ENCODE measurements at places on chromosomes 13 and 19.
A peak's percentile ranks its signal among the peaks of the same experiment; 100 is the strongest.

- H3K27ac ChIP-seq: no peak overlapping the region
- H3K27me3 ChIP-seq: peaks cover 6% of the 10 kb centered on the region
- H3K36me3 ChIP-seq: no peaks in the 10 kb centered on the region
- peaks cover 27% of the 10 kb centered on the region for H3K4me1 ChIP-seq
Measured at GRCh38 chr19:41937525-41938468, 9.5 kb upstream of the ERFL start.

DNA sequence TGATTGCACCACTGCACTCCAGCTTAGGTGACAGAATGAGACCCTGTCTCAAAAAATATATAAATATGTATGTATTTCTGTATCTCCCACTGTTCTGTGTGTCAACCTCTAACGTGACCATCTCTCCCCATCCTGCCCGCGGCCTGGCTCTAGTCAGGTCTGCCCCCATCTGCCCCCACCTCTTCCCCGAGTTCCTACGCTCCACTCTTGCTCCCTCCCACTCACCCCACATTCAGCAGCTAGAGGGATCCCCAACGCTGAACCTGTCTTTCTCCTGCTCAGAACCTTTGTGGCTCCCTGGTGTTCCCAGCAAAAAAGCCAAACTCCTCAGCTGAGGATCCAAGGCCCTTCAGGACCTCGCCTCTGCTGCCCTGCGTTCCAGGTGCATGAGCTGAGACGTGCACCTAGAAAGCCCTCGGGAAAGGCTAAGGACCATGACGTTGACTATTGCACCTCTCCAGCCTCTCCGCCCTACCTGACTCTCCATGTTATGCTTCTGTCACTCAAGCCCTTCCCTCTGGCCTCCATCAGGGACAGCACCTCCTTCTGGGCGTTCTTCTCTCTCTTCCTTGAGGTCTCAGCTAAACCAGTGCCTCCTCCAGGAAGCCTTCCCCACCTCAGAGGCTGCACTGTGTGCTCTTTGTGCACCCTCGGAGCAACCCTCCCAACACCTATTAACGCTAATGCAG, 18.1 kb downstream of the AKT2 start:
- no peak overlapping the region for H3K4me3 ChIP-seq
- no peaks in the 10 kb centered on the region for H3K27me3 ChIP-seq
- H3K36me3 ChIP-seq: peaks cover 41% of the 10 kb centered on the region
- no peak for DNase-seq
- H3K27ac ChIP-seq: no peak overlapping the region

DNA sequence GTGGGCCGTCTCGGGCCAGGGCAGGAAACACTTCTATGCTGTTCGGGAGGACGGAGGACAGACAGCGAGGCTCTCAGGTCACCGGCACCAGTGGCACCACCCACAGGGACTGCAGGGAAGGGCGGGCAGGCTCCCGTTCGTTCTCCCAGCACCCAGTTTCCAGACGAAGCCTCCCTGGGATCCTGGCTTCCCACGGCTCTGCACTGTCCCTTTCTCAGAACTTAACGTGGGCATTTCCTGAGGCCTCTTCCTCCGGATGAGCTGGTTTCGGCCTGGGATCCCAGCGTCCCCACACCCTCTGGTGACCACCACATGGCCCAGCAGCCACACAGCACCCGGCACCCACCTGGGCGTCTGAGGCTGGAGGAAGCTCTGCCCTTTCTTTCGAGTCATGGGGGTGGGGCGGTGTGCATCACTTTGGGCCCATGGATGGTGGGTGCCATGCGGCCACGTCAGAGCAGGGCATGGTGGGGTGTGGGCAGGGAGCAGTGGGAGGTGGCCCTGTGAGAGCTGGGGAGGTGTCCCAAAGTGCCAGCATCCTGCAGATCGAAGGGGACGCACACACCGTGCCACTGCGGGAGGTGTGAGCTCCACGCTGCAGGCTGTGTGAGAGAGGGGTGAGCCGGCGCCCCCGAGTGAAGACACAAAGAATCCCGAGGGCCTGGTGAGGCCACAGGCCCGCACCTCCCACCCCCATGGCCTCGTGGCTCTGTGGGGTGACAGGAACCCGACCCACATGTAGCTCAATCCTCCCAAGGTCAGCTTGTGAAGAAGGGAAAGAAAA, 38.7 kb upstream of the GRTP1 start:
- H3K27ac ChIP-seq: no peak overlapping the region
- H3K27me3 ChIP-seq: no peaks in the 10 kb centered on the region
- no peak overlapping the region for H3K4me3 ChIP-seq

DNA sequence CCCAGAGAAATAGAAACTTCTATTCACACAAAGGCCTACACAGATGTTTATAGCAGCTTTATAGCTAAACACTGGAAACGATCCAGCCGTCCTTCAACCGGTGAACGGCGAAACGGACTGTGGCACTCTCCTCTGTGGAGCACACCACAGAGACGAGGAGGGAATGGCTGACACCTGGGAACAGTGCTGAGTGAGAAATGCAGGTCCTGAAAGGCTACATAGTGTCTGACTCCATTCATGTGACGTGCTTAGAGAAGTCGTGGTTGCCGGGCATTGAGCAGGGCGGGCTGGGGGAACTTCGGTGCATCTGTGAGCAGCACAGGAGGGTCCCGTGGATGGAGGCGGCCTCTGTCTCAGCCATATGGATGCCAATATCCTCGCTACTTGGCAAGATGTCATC, 3.1 kb upstream of the GRK1 start:
- H3K27me3 ChIP-seq: no peaks in the 10 kb centered on the region
- no peak for DNase-seq
- no peak overlapping the region for H3K27ac ChIP-seq
- H3K4me1 ChIP-seq: no peaks in the 10 kb centered on the region

GRCh38 chr13:113731192-113732175, 27.5 kb upstream of the TMEM255B start:
- H3K27me3 ChIP-seq: peaks cover 48% of the 10 kb centered on the region
- no peak for DNase-seq
- H3K27ac ChIP-seq: no peak overlapping the region

- no peaks in the 10 kb centered on the region for H3K36me3 ChIP-seq
- H3K4me1 ChIP-seq: no peaks in the 10 kb centered on the region
- H3K4me3 ChIP-seq: no peak overlapping the region
Measured at GRCh38 chr13:97559981-97560380, 126.0 kb downstream of the RAP2A start.

DNA sequence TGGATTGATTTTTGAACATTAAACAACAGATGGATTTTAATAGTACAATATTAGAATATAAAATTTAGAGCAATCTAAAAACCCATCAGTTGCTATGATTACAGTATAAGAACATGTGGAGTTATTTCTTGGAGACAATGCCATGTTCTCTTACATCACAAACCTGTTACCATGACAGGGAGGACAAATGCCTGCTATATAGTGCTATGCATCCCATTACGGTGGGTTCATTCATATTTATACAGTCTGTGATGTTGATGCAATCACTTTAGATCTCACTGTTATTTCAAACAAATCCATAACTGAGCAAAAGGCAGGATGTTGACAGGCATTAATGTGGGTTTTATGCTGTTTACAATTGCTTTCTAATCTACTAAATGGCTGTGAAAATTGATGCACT, 467.5 kb downstream of the DIAPH3 start:
- H3K27me3 ChIP-seq: no peaks in the 10 kb centered on the region
- DNase-seq: no peak
- no peak overlapping the region for H3K4me3 ChIP-seq
- H3K36me3 ChIP-seq: no peaks in the 10 kb centered on the region
- no peaks in the 10 kb centered on the region for H3K4me1 ChIP-seq

- no peak overlapping the region for H3K4me3 ChIP-seq
- H3K27ac ChIP-seq: no peak overlapping the region
- no peak for DNase-seq
Measured at GRCh38 chr13:74661851-74662250, 527.6 kb upstream of the KLF12 start.

GRCh38 chr13:107866032-107866940, 349.1 kb downstream of the LIG4 start:
- no peak for DNase-seq
- H3K4me3 ChIP-seq: no peak overlapping the region
- peaks cover 7% of the 10 kb centered on the region for H3K4me1 ChIP-seq
- no peaks in the 10 kb centered on the region for H3K36me3 ChIP-seq
- H3K27ac ChIP-seq: no peak overlapping the region

DNA sequence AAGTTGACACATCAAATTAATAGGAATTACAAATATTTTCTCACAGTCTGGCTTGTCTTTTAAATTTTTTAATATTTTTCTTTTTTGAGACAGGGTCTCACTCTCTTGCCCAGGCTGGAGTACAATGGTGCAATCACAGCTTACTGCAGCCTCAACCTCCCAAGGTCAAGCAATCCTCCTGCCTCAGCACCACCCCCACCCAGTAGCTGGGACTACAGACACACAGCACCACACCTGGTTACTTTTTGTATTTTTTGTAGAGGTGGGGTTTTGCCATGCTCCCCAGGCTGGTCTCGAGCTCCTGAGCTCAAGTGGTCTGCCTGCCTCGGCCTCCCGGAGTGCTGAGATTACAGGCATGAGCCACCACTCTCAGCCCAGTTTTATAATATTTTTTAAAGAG, 72.0 kb downstream of the SPATA13 start:
- no peak for DNase-seq
- no peaks in the 10 kb centered on the region for H3K27me3 ChIP-seq
- H3K27ac ChIP-seq: no peak overlapping the region

- no peak for DNase-seq
- no peak overlapping the region for H3K4me3 ChIP-seq
- no peak overlapping the region for H3K27ac ChIP-seq
- H3K36me3 ChIP-seq: peaks cover 100% of the 10 kb centered on the region
Measured at GRCh38 chr19:38709671-38710415, 34.4 kb downstream of the CAPN12 start.

DNA sequence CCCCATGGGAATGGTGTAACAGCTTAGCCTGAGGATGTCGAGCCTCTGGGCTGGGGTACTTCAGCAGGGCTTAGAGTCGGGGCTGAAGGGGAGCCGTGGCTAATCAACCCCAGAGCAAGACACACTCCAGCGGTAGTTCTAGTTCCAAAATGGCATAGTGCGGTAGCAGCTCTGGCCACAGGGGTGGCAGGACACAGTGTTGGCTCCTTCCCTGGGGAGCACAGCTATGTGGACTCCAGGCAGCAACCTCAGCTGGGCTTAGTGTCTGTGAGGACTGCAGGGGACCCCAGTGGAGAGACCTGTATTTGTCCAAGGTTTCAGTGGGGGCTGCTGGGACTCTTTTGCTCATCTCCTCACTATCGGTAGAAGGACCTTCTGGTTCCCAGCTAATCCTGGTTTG, 70.8 kb upstream of the PCDH20 start:
- H3K36me3 ChIP-seq: no peaks in the 10 kb centered on the region
- H3K4me3 ChIP-seq: no peak overlapping the region
- no peak for DNase-seq
- no peak overlapping the region for H3K27ac ChIP-seq
- H3K27me3 ChIP-seq: no peaks in the 10 kb centered on the region

DNA sequence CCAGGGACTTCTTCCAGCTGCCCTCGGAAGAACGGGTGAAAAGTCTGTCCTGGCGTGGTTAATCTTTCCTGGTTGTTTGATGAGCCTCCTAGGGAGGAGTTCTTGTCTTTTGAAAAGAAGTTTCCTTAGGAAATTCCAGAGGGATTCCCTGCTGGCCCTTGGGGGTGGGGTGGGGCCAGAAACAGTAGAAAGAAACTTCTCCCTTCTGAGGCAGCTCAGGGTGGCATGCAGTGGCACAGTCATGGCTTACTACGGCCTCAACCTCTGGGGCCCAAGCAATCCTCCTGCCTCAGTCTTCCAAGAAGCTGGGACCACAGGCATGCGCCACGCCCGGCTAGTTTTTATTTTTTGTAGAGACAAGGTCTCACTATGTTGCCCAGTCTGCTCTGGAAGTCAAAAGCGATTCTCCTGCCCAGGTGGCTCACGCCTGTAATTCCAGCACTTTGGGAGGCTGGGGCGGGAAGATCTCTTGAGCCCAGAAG, 1.5 kb downstream of the ZNF101 start:
- peak overlapping the region; percentile 90 for H3K4me3 ChIP-seq
- H3K4me1 ChIP-seq: peaks cover 19% of the 10 kb centered on the region
- H3K27ac ChIP-seq: peak overlapping the region; percentile 75
- peaks cover 29% of the 10 kb centered on the region for H3K36me3 ChIP-seq
- H3K27me3 ChIP-seq: no peaks in the 10 kb centered on the region

DNA sequence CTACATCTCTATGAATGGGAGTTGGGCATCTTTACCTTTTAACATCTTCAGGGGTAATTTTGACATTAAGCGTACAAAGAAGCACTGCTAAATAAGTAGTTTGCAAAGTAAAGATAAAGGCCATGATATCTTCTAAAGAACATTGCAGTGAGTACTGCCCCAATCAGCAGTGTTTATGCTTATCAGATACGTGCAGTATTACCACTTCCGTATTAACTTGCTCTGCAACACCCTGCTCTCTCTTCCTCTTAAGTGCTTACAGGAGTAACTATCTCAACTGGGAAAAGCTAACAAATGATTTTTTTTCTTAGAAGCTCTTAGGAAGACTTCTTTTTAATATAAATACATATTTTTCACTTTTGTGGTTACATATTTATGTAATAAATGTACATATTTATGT, 793.7 kb upstream of the SLC10A2 start:
- no peaks in the 10 kb centered on the region for H3K27me3 ChIP-seq
- peak; percentile 83 for DNase-seq
- H3K27ac ChIP-seq: peak overlapping the region; percentile 31
- H3K36me3 ChIP-seq: no peaks in the 10 kb centered on the region
- peaks cover 13% of the 10 kb centered on the region for H3K4me1 ChIP-seq
- no peak overlapping the region for H3K4me3 ChIP-seq

GRCh38 chr13:64817691-64818090, 2412.4 kb downstream of the PCDH9 start:
- no peak overlapping the region for H3K4me3 ChIP-seq
- no peak overlapping the region for H3K27ac ChIP-seq
- H3K4me1 ChIP-seq: no peaks in the 10 kb centered on the region
- H3K27me3 ChIP-seq: no peaks in the 10 kb centered on the region
- H3K36me3 ChIP-seq: no peaks in the 10 kb centered on the region
- no peak for DNase-seq

- H3K4me1 ChIP-seq: no peaks in the 10 kb centered on the region
- no peak for DNase-seq
- no peaks in the 10 kb centered on the region for H3K27me3 ChIP-seq
- no peaks in the 10 kb centered on the region for H3K36me3 ChIP-seq
- no peak overlapping the region for H3K27ac ChIP-seq
Measured at GRCh38 chr13:33078263-33078662, 62.0 kb downstream of the KL start.

- H3K36me3 ChIP-seq: no peaks in the 10 kb centered on the region
- H3K4me3 ChIP-seq: no peak overlapping the region
- DNase-seq: no peak
- no peaks in the 10 kb centered on the region for H3K27me3 ChIP-seq
Measured at GRCh38 chr13:24651718-24652345, 28.4 kb upstream of the ATP12A start.

DNA sequence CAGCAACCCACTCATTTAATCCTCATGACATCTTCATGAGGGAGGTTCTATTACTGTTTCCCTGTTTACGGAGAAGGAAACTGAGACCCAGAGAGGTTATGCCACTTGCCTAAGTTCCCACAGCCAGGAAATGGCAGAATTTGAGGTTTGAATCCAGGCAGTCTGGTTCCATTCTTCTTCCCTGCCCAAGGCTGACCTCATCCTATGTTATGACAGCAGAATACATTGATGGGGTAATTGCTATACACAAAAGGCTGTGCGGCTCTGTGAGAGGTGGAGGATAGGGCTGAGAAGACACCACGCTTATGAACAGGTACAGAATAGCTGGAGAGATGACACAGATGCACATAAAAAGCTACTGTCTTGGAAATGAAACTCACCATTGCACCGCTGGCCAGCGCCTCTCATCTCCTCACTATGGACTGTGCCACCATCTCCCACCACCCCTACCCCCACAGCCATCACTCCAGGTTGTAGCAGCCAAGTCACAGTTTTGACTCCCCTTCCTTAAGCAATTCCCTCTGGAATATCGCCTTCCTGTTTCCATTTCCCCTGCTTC, 11.5 kb downstream of the MAG start:
- H3K27ac ChIP-seq: no peak overlapping the region
- H3K27me3 ChIP-seq: no peaks in the 10 kb centered on the region
- no peak for DNase-seq
- no peaks in the 10 kb centered on the region for H3K36me3 ChIP-seq
- H3K4me3 ChIP-seq: no peak overlapping the region
